Renal cortical epithelial cell (primary cell): ENCODE measurements at places on chromosomes 7 and 10.

- DNase-seq: no peak
Observed at GRCh38 chr7:142150869-142151268, 39.4 kb downstream of the MGAM2 start.

- DNase-seq: no peak
Observed at GRCh38 chr10:93319096-93319495, 163.0 kb downstream of the MYOF start.

GRCh38 chr7:2251841-2252771, 10.1 kb downstream of the NUDT1 start:
- DNase-seq: no peak

DNA sequence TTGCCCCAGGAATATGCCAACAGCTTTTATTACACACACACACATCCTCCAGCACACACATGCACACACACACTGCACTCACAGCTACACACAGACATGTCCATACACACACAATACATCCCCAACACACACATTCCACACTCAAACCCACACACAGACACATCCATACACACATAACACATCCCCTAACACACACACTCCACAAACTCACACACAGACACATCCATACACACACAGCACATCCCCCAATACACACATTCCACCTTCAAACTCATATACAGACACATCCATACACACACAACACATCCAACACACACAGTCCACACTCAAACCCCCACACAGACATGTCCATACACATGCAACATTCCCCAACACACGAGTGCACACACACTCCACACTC, 19.1 kb downstream of the SH3PXD2A start:
- no peak for DNase-seq

GRCh38 chr7:7276161-7276560, 93.8 kb downstream of the C1GALT1 start:
- DNase-seq: peak; percentile 81
